Effector memory CD8-positive, alpha-beta T cell (primary cell): ENCODE measurements at places on chromosomes 2 and 18.

DNA sequence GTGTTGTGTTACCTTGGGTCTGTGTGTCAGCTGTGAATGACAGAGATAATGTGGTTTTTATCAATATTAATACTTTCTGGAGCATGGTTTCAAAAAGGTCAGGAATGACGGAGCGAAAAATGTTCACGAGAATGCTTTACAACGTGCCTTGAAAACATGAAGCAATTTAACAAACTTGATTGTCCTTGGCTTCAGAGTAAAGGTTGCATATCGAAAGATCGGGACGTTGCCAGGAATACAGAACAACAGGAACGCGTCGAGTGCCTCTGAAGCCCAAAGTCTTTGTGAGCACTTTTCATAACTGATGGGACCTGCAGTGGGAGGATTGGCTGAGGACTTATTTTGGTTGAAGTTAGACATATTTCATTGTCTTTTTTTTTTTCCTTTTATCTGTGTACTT lies 206.1 kb downstream of the ZNF407 start:
- DNase-seq = no peak

DNA sequence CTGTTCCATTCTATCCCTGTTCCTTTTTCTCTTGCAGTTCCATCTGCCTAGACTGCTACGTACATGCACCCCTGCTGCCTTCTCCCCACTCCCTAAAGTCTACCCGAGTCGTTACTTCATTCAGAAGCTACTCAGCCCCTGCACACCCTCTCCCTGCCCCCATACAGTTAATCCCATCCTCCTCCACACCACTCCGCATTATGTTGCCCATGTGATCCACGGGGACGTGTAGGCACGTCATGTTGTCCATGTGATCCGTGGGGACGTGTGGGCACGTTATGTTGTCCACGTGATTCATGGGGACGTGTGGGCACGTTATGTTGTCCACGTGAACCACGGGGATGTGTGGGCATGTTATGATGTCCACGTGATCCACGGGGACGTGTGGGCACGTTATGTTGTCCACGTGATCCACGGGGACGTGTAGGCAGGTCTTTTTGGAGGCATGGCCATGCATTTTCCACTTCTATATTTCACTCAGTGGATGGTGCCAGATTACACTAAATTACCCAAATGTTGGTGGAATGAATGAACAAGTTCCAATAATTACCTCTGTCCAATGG lies 299.5 kb downstream of the DCDC2C start:
- DNase-seq = no peak

DNA sequence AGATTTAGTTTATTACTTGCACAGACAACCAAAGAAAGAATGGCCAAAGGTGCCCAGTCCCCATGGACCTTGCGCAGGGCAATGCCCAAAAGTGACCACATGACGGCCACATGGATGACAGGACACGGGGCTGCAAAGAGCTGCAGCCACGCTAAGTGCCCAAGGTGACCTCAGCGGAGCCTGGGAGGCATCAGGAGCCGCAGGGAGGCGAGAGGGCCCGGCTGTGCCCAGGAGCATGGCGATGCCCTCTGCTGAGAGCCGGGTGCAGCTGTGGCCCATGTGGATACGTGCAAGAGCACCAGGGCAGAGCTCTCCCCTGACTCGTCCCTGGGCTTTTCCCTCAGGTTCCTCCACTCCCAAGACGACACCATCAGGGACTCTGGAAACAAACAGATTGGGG lies 14.7 kb downstream of the HES6 start:
- DNase-seq = no peak

DNA sequence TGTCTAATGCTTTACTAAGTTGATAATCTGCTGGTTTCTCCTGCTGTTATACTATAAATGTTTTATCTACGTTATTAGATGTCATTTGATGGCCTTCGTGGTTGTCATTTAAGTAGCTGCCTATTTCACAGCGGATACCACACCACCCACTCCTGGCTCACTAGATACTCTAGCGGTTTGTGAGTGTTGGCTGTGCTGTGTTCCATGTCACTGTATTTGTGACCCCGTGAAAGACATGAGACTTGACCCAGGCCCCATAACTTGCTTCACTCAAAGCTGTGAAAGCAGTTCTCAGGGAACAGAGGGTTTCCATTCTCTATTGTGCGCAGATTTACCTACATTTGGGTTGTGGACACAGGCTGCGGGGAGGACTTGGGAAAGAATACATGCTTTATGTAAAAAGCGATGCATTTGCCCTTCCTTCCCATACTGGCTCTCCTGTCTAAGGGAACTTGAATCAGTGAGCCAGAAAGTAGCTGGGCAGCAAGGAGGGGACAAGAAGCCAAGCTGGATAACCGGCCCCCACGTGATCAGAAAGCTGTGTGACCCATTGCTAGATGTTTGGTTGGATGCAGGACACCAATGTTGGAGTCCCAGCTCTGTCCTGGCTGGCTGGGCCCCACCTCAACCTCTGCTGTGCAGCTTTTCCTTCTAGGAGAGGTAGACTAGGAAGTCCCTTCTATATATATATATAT lies 52.2 kb downstream of the PLB1 start:
- DNase-seq = peak; percentile 29

- no peak for DNase-seq
These were observed 14.7 kb upstream of the DAW1 start for GRCh38 chr2:227856697-227857096.

DNA sequence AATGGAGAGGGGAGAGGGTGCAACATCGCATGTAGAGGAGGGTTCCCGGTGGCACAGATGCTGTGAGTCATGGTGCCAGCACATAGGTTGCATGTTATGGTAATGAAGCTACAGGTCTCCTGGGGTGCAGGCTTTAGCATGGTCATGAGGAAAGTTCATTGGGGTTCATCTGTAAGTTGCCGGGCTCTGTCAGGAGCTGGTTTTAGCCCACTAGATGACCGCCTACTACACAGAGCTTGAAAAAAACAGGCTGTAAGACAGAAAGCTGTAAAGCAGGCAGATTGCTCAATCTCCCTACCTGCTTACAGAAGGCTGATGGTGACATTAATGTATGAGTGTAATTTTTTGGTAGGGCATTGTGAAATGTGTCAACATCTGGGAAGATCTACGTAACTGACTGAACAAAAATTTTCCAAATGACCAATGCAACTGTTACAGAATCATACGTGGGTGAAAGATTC lies 23.9 kb downstream of the DYSF start:
- no peak for DNase-seq

DNA sequence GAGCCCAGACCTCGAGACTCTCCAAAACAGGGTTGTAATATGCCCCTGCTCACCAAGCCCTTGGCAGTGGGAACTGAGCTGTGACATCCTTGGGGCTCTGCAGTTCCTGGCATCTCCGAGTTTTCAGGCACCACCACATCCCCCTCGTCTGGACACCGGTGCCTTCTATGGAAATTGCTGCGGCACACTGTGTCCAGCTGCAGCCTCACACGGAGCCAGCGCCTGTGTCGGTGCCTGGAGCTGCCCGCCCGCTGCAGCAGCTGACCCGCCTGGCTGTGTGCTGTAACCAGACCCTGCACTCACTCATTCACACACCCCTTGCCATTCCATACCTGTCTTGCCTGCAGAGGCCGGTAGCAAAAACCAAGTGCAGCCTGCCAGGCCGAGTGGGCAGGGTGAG lies 11.8 kb downstream of the IWS1 start:
- no peak for DNase-seq

- DNase-seq = no peak
These were observed 193.4 kb downstream of the CCDC102B start for GRCh38 chr18:68991286-68991685.

DNA sequence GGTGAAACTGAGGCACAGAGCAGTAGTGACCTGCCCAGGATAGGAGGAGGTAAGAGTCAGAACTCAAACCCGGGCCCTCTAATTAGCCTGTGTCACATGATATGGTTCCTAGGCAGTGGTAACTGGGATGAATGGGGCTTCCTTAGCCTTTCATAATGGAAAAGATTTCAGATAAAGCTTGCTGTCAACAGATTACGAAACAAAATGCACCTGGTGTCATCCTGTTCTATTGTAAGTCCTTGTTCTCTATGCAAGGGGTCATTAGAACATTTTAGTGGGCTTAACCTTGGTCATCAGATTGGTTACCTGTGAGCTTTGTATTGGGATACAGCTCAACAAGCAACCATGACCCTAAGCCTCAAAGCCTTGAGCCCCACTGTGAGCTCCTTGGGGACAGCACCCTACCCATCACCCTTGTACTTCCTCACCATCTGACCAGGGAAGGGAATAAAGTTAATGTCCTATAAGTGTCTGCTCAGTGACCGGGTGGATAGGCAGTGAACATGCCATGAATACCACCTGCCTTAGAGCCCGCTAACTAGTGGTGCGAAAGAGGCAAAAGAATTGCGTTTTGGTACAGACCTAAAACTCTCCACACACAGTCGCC lies 70.3 kb upstream of the RMDN2 start:
- no peak for DNase-seq

- no peak for DNase-seq
These were observed 258.5 kb downstream of the ALK start for GRCh38 chr2:29662861-29663260.

GRCh38 chr2:11998218-11998617 lies 251.8 kb downstream of the LPIN1 start:
- no peak for DNase-seq

- no peak for DNase-seq
These were observed 53.3 kb upstream of the TUBA3E start for GRCh38 chr2:130251535-130251872.

DNA sequence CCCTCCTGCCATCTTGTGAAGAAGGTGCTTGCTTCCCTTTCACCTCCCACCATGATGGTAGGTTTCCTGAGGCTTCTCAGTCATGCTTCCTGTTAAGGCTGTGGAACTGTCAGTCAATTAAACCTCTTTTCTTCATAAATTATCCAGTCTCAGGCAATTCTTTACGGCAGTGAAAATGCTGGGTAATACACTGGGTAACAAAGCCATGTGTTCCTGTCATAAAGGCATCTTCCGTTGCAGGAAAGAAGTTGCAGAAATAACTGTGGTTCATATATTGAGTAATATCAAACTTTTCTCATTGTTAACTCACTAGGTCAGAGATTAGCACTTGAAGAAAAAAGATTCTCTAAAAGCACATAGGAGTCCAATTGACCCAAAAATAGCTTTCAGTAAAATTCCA lies 163.9 kb upstream of the HNMT start:
- DNase-seq = no peak

- no peak for DNase-seq
These were observed 832.4 kb upstream of the CDH2 start for GRCh38 chr18:29009250-29009803.

GRCh38 chr2:23425885-23426262 lies 40.9 kb downstream of the KLHL29 start:
- DNase-seq = no peak

GRCh38 chr2:39994151-39994550 lies 215.1 kb upstream of the THUMPD2 start:
- DNase-seq = no peak

DNA sequence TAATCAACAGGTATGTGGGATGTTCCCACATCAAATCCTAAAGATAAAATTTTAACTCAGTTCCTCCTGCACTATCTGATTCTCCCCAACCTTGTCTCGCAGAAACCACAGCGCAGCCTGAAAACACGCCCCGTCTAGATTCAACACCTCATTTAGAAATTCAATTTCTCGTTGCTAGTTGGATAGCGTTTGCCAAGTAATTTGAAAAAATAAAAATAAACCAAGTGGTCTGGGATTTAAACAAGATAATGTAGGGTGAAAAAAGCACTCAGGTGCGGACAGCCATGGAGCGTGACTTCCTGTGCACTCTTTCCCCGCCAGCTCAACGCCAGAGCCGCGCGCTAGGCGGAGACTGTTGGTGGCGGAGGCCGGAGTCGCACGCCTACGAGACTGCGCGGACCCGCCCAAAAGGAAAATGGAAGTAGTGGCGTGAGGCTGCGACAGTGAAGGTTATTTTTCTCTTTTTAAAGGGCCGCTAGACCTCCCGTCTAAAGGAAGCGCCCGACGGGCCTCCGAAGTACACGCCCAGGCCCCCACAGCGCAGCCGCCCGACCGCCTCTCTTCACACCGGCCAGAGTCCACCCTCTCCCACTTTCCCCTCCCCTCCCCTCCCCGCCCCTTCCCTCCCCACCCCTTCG lies 615 bp upstream of the CCNT2 start:
- DNase-seq = peak; percentile 84
